ENCODE measurements at places on chromosomes 4 and X.

DNA sequence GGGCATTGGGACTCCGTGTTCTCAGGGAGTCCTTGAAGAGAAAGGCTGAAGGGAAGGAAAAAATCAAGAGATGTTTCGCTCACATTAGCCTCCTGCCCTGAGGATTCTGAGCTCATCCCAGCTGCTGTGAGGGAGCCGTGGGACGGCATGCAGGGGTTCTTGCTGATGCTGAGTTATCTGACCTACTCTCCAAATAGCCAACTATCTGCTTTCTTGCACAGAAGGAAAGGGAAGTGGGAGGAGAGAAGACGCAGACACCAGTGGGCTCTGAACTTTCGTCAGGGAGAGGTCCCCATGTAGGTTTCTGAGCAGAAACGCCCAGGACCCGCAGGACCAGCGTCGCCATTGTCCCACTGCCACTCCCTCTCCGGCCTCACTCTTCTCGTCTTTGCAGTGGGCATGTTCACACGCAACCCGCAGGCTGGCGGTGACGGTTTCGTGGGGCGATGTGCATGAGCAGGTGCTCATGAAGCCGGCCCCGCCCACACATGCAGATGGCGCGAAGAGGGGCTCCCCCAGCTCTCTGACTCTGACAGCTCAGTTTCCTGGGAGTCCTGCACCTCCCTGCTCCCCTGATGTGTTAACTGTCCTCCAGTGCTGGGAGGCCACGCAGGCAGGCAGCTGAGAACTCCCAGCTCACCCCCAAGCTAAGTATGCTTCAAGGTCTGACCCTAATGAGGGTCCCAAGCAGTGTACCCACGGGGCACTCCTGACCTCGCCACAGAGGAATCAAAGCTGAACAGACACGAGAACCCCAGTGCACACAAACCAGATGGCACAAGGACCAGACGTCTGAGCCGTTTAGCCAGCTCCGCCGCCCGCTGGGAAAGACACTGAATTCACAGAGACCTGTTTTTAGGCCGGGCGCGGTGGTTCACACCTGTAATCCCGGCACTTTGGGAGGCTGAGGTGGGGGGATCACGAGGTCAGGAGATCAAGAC is 13.6 kb upstream of the ABLIM2 start:
- DNase-seq: no peak

- DNase-seq: no peak
Measured at GRCh38 chr4:89403826-89404225, 96.2 kb upstream of the GPRIN3 start.

DNA sequence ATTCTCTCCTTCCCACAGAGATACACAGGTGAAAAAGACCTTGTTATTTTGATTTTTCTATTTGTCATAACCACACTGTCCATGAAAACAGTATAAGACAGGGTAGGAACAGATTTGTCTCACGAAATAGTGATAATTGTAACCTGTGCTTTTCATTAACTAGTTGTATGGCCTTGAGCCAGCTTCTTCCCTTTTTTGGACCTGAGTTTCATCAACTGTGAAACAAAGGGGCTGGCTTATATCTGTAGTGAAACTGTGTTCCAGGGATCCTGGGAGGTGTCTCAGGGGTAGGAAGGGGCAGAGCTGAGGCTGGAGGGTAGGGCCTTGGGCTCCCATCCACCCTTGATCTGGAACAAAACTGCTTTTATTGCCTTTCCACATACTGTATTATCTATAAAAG is 50.9 kb downstream of the MED28 start:
- no peak for DNase-seq

- DNase-seq: no peak
Measured at GRCh38 chr4:176636292-176636691, 156.4 kb downstream of the VEGFC start.

DNA sequence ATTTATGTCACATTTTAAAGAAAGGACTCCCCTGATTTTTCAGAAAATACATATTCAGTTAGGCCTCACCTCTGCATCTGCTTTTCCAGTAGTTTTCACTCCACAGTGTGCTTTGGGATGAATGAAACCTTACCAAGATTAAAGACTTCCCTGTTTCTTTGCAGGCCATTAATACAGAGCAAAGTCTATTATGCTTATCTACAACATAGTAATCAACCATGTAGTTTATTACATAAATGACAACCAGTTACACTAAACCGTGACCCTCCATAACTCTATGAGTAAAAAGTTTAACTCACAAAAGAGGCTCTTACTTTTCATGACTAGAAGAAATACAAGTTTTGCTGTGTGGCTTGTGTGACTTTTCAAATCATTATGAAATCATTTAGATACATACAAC is 2.3 kb downstream of the LRRC66 start:
- DNase-seq: no peak

DNA sequence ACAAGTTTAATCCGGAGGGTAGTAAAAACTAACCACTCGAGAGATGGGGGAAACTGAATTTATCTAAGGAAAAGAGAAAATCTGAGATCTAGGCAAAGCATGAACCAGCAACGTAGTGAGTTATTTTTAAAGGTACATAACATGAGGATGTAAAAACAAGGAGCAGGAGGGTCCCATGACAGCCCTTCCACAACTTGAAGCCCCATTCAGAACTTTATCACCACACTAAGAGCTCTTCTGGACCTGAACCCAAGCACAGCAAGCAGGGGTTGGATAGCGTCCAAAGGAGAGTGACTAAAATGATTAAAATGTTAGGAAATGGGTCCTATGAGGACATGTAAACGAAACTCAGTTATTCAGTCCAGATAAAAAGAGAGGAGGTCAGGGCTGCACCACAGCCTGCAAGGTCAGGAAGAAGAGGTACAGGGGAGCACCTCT is 16.2 kb downstream of the SH3RF1 start:
- no peak for DNase-seq

DNA sequence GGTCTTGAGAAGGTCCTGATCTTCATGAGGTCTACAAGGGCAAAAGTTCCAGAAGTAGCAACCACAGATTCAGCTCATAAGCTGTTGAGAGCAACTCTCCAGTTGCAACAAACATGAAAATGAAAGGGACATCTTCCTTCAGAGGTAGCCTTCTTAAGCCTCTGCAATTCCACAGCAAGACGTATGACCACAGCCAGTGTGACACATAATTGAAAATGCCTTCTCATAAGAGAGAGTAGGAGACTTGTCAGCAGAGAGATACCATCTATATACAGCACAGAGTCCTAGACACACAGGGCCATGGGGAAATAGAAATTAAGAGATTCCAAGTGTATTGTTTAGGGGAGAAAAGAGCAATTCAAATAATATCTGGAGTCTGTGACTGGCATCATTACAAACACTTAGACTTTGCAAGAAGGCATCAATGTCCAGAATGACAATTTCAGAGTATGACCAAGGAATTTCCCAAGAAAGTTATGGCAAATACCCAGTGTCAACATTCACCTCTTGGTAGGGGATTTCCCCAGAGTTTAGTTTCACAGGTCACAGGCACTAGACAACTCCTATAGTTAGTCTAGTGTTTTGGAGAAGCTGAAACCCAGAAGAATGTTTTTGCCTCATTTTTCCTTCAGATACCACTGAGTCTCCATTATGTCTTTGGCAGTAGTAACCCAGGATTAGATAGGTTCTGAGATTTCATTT is 340.3 kb downstream of the ZNF674 start:
- DNase-seq: no peak

- peak; percentile 16 for DNase-seq
Measured at GRCh38 chr4:161564230-161564834, 599.5 kb downstream of the FSTL5 start.

GRCh38 chr4:90226734-90227133 is 99.5 kb downstream of the CCSER1 start:
- no peak for DNase-seq

GRCh38 chr4:184409911-184410692 is 64.2 kb downstream of the IRF2 start:
- no peak for DNase-seq

GRCh38 chrX:97268182-97268680 is 384.5 kb downstream of the RPA4 start:
- no peak for DNase-seq

GRCh38 chrX:119552508-119552907 is 12.7 kb downstream of the STEEP1 start:
- no peak for DNase-seq

DNA sequence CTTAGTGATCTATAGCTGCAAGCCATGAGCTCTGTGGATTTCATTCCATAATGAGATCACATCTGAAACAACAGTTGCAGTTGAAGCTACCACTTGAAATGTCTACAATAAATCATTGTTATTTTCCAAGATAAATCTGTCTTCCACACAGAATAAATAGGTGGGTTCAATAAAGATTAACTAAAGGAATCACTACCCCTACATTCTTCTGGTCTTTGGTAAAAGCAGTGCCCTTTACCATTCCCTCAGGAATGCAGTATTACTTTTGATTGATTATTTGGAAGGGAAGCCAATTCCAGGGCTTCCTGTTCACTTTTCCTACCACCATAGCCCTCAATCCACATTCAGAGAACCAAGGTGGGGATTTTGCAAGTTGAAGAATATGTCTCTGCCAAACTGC is 38.9 kb upstream of the MAP9 start:
- no peak for DNase-seq

DNA sequence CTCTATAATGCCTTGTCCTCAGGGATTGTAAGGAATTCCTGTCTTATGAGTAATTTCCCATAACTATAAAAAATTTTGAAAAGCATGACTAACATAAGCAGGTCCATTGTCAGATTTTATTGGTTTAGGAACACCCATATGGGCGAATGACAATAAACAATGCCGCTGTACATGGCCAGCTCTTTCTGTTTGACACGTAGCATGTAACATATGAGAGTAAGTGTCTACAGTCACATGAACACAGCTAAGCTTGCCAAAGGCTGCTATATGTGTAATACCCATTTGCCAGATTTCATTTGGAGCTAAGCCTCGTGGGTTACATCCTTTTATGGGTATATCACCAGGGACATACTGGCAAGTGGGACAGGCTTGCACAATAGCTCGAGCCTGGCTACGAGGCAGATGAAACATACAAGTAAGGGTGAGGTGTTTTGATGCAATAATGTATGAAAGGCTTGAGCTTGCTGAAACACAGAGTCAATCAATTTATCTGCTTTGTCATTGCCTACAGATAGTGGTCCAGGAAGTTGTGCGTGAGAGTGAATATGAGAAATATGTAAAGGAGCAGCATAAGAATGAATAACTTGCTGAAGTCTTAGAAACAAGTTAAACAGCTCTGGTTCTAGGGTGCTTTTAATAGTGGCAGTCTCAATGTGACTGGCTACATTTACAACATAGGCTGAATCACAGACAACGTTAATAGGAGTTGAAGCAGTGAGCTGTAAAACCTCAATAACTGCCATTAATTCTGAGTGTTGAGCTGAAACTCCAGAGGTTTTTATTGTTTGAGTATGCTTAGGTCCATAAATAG is 67.4 kb upstream of the UGT2B10 start:
- no peak for DNase-seq

DNA sequence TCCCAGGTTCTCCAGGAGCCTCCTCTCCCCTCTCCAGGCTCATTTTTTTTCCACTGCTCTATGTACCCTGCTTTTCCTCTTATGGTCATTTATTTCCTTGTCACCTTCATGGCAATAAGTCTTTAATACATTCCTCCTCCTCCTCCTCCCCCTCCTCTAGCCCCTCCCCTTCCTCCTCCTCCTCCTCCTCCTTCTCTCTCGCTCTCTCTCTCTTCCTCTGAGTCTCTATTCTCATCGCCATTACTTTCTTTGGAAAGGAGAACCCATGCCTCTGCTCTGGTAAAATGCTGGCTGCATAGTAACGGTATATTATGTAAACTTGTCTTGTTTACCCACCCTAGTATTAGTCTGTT is 35.7 kb downstream of the ARHGAP24 start:
- DNase-seq: no peak

DNA sequence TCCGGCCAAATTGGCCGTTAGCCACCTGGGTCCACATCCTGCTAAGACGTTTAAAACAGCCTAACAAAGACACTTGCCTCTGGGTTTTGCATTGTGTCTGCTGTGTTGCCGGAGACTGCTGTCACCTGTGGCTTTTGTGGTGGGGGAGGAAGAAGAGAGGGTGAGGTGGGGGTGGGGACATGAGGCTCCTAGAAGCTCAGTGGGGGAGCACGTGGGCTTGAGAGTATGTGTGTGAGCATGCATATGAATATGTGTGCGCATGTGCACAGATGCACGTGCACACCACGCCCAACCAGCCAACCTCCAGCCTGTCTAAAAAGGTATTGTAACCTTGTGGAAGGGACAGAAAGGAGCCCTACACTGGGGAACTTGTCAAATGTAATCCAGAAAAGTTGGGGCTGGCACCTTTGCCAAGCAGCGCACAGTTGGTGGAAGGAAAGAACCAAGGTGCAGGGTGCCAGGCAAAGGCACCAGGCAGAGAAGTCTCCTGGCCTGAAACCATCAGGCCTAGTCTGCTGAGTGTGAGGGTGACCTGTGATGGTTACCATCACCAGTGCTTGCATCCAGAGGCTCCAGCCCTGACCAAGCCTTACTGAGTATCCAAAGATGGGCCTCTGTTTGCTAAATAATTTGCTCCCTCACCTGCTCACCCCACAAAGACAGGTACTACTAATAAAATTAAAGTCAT is 10.1 kb upstream of the SASH3 start:
- no peak for DNase-seq

DNA sequence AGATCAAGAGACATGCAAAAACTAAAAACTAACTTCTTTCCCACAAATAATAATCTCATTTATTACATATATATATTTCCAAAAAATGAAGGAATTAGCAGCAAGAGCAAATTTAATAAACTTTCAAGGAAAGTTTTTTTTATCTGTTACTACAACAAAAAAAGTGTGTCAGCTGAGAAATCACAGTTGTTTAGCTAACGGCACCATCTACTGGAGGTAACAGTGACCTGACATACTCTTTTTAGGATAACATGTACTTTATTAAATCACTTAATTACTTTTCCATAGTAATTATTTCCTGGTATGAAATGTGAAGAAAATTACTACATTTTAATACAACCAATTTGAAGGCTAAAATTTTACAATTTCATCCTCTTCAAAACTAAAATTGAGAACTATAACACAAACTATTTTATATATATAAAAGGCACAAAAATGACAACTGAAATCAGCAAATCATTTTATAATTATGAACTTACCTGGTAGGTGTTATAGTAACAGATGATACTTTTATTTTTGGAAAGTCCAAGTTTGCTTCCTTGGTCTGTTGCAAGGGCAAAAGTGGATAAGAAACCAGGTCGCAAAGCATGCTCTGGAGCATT is 9.1 kb downstream of the LAMTOR3 start:
- DNase-seq: no peak

DNA sequence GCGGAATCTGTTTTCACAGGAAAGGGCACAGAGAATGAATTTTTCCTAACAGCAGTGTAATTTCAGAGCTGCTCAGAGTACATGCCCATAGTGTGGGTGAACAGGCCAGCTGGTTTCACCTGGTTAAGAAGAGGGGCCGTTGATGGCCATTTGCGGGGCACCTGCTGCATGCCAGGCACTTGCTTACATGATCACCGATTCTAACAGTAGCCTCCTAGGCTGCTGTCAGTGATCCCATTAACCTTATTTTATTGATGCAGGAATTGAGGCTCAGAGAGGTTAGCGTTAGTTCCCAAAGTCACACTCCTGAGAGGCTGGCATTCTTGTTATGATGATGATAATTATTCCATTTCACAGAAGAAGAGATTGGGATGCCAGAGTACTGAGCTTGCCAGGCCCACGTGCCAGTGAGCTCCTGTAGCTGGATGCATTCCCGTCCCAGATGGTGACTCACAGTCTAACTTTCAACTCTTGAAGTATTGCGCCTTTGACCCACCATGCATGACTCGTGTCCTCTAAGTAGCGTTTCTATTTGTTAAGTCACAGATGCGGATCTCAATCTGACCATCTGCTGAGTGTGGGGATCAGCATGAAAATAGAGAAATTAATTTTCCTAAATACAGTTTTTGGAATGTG is 76.5 kb downstream of the PSAPL1 start:
- DNase-seq: no peak
